ENCODE measurements at places on chromosomes 6 and 20.

- DNase-seq: no peak
These were observed 173.0 kb downstream of the IBTK start for GRCh38 chr6:82074556-82074955.

DNA sequence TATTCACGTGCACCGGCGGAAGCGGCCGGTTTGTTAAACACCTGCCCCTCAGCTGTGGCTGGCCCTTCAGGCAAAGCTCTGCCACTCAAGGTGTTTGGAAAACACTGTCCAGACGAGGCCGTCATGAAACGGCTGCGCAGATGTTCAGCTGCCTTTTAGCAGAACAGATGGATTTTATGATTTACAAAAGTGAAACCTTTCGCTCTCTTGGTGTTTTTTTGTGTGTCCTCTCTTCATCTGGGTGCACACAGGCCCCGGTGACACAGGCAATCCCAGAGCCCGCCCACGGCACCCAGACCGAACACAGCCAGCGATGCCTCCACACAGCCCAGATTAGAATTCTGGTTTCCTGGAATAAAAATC is 397.0 kb downstream of the SMOC2 start:
- DNase-seq: no peak

GRCh38 chr6:25257686-25258348 is 21.4 kb upstream of the CARMIL1 start:
- DNase-seq: no peak

- no peak for DNase-seq
These were observed 12.2 kb downstream of the NFKBIL1 start for GRCh38 chr6:31559606-31559957.

GRCh38 chr6:52929321-52930164 is 20.0 kb upstream of the GSTA3 start:
- DNase-seq: no peak

DNA sequence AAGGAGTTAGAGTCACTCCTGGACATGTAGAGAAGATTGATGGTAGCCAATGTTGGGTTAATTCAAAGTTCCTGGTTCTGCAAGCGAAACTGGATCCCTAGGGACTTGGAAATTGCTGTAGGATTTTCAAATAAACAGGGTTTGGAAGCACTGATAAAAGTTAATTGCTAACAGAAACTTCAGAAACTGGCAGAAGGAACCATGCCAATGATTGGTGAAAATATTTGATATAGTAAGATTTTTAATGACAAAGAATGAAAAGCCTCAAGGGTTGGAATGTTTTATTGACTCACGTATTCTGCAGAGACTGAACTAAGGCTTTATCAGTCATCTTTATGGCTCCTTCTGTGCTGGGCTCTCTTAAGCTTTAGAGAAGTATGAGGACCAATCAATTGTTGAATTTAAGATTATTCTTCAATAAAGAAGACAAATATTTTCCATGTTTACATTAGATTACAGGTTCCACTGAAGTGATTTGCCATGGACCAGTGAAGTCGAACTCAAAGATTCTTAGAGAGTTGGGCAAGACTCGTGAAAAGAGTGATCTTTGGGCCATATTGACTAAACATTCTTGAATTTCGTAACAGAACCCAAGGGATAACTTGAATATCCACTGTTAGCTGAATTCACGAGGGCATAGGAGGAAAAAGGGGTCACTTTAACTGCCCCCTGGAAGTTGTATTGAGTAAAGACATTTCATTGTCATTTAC is 371.4 kb downstream of the HDGFL1 start:
- no peak for DNase-seq

GRCh38 chr6:21729431-21729830 is 135.9 kb downstream of the SOX4 start:
- no peak for DNase-seq

- DNase-seq: no peak
These were observed 758.0 kb upstream of the MMS22L start for GRCh38 chr6:98041056-98041455.

- no peak for DNase-seq
These were observed 6.6 kb downstream of the FILIP1 start for GRCh38 chr6:75486850-75487518.

GRCh38 chr6:72702421-72702820 is 80.6 kb downstream of the KCNQ5 start:
- DNase-seq: no peak

GRCh38 chr6:110690106-110690654 is 125.1 kb downstream of the CDK19 start:
- no peak for DNase-seq

GRCh38 chr6:79453558-79454042 is 83.6 kb downstream of the LCA5 start:
- DNase-seq: peak; percentile 32

GRCh38 chr20:40291493-40292135 is 397.4 kb downstream of the MAFB start:
- DNase-seq: no peak
